ENCODE measurements at places on chromosomes 7 and 10.
A peak's percentile ranks its signal among the peaks of the same experiment; 100 is the strongest.

DNA sequence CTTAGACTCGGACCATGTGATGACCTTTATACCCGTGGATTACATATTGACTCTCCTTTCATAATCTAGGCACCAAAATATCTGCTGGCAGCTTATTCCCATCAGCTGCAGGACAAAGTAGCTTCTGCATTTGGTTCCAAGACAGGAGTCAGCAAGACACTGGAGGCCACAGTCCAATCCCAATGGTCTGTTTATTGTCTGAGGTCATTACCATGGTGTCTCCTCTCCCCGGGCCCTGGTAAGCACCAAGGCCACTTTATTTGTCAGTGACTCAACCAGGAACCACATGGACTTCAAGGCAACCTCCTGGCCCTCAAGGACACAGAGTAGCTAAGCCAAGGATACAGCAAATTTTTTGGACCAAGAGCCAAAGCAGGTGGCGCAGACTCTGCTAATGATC lies 36.1 kb downstream of the KCNMA1 start:
- DNase-seq: no peak

- peak; percentile 61 for DNase-seq
Measured at GRCh38 chr7:36962367-36962766, 238.1 kb upstream of the AOAH start.

- DNase-seq: no peak
Measured at GRCh38 chr10:35778306-35778705, 136.2 kb upstream of the FZD8 start.

- DNase-seq: no peak
Measured at GRCh38 chr7:151152643-151153513, 14.6 kb downstream of the GBX1 start.

GRCh38 chr10:32061440-32061839 lies 5.2 kb upstream of the KIF5B start:
- DNase-seq: peak; percentile 42

DNA sequence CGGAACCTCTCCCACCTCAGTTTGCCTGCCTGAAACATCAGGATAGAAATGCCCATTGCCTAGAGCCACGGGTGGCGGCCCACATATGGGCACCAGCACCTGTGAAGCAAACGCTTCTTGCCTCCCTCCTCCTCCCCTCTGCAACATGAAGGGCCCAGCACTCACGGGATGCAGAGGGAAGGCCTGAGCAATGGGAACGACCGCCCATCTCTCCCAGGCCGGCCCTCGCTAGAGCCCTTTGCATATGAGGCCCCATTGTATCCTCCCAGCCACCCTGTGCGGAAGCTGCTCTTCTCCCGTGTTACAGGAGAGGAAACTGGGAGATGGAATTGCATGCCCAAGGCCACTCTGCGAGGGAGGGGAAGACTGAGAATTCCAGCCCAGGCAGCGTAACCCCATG lies 88.2 kb downstream of the RGS10 start:
- no peak for DNase-seq

DNA sequence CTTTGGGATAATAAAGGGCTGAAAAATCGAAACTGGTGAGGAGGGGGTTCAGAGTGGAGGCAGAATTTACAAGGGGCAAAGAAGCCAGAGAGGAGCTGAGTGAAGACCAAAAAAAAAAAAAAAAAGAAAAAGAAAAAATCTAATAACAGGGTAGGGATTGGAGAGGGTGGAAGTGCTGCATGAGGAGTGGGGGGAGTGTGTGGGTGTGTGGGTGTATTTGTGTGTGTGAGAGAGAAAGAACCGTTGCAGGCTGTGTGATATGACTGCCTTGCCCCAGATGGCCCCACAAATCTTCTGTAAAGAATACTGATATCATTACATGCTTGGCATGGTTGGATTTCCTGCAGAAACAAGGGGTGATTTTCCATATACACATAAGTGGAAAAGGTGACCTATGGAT lies 207.8 kb upstream of the IMMP2L start:
- DNase-seq: no peak

- peak; percentile 60 for DNase-seq
Measured at GRCh38 chr7:130896898-130897514, 163.0 kb upstream of the KLF14 start.

GRCh38 chr10:93917064-93917391 lies 23.2 kb downstream of the SLC35G1 start:
- no peak for DNase-seq

DNA sequence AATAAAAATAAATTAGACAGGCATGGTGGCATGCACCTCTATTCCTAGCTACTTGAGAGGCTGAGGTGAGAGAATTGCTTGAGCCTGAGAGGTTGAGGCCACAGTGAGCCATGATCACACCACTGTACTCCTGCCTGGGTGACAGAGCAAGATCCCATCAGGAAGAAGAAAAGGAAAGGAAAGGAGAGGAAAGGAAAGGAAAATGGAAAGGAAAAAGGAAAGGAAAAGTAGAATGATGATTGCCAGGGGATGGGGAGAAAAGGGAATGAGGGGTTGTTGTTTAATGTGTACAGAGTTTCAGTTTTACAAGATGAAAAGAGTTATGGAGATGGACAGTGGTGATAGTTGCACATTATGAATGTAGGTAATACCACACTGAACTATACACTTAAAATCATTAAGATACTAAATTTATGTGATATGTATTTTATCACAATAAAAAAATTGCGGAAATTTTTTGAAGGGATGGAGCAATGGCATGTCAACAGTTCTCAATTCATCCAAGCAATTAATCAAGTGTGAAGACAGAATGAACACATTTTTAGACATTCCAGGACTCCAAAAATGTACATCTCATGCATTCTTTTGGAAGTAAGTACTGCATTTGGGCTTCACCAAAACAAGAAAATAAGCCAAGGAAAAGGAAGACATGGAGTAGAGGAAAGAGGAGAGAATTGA lies 44.3 kb downstream of the IL6 start:
- DNase-seq: no peak

- DNase-seq: no peak
Measured at GRCh38 chr7:151125846-151126481, 39.7 kb downstream of the AGAP3 start.

DNA sequence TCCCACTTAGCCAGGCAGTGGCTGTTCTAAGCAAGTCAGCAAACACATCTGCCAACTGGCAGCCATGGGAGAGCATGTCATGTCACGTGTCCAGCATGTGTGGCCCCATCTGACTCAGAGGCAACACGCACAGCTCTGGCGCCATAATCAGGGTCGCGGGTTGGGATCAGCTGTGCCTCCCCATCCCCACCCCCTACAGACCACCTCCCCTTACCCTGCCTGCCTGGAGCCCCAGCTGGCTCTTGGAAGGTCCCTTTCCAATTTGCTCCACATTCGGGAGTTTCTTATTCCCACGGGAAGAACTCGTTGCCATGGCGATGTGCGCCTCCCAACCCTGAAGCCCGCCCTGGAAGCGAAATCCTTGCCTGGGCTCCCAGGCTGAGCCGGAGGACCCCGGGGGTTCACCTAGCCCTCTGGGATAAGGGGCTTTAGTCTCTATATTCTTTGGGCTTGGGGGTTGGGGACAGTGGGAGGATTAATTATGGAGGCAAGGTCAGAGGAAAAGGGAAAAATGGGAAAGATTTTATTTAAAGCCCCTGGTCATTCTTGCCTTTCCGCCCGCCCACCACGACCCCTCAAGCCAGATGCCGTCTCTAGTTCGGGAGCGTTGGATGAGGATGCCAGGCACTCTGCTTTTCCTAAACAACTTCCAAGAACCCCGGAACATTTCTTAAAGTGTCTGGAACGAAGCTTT lies 283.7 kb downstream of the ZEB1 start:
- DNase-seq: peak; percentile 60

All from bronchial epithelial cell (primary cell).